NB4 (cell line): ENCODE measurements at places on chromosomes 7 and 10.
A peak's percentile ranks its signal among the peaks of the same experiment; 100 is the strongest.

DNA sequence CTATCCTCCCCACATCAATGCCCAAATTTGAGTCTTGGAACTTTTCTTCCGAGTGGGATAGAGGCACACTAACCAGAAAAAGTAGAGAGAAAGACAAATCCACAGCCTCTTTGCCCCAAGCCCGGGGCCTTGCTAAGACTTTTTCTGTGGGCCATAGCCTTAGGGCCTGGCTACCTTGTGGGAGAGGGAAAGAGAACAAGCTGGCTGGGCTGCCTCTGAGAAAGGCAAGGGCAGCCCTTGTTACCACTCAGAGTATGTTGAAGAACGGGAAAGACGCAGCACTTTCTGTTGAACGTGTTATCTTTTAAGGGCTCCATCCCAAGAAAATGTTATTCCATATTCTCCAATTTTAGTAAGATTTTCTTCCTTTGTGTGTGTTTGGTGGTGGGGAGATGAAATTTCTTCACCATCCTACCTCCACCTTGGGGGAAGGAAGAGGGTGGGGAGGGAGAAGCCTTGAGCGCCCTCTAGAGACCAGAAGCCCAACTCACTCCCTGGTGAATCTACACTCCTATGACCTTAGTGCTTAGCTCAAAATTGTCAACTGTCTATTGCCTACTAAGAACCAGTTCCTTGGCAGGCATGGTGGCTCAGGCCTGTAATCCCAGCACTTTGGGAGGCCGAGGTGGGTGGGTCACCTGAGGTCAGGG lies 3.9 kb upstream of the NRF1 start:
- peak; percentile 83 for DNase-seq

DNA sequence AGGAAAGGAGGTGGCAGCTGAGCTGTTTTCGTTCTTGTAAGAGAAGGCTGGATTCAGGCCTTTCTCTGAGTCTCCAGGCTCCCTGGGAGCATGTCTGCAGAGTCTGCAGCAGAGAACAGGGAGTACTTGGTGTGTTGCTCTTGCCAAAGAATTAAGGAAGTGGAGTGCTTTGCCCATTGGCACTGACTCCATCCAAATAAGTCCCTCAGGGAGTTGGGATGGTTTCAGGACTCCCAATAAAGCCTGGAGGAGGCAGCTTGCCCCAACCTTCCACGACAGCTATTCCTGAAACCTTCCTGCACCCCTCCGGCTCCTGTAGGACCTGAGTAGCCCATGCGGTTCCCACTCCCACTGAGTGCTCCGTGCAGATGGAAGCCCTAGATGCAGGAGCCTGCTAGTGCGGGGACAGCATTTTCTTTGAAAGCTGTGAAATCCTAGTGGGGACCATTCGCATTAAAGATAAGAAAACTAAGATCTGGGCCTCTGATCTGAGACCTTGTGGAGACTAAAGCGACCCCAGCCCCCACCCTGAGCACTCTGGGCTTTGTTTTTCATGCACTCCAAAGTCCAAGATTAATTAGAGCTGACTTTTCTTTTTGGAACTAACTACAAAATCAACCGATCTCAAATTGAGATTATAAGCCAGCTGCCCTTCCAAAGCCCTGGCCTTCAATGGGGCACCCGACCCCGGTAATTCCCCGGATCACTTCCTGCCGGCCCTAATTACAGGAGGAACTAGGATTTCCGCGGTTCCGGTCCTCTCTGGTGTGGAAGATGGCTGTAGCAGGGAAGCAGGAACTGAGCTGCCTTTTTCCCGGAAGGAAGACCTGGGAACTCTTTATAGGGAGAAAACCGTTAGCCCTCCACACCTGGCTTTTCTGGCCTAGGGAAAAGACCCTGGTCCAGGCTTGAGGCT lies 110.2 kb downstream of the COL13A1 start:
- no peak for DNase-seq

DNA sequence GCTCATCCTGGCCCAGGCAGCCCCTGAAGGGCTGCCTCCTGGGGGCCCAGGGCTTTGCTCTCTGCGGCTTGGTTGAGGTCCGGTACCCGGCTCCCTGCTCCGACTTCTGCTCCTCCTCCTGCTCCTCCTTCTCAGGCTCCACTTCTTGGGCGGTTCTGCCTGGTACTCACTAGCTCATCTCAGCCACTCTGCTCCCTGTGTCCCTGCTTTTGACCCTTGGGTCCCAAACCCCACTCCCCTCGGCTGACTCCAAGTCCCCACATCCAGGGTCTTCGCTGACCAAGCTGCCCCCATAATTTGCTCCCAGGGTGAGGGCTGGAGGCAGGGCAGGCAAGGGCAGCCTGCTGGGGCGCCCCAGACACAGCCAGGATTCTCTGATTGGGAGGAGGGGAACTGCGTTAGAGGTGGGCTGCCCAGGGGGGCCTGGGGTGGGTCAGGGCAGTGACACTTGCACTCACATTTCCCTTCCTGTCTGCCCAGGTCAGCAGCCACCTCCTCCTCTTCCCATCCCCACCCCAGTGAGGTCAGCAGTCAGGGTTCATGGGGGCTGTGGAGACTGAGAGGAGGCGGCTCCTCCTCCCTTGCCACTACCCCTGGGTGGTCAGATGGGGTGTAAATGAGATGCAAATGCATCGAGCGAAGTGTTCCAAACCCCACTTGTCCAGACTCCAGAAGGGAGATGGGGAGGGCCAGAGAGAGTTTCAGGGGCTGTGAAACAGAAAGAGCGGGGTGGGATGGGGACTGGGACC lies 2.2 kb downstream of the SMARCD3 start:
- no peak for DNase-seq

- DNase-seq: no peak
These were observed 46.7 kb downstream of the HTRA1 start for GRCh38 chr10:122508021-122508420.

GRCh38 chr10:116742367-116743265 lies at the start of gene HSPA12A:
Gene HSPA12A (minus strand): TSS chr10:116742566. CDS start chr10:116742469, 97 bp downstream.
- peak; percentile 47 for DNase-seq

GRCh38 chr10:61869774-61870525 lies 31.5 kb upstream of the ARID5B start:
- DNase-seq: no peak

GRCh38 chr7:46511442-46512215 lies 590.6 kb upstream of the IGFBP3 start:
- no peak for DNase-seq
